ENCODE measurements at places on chromosomes 12 and 14. TPM values are rescaled to one million over a fixed set of nuclear protein-coding genes. Genes with fewer than 3 reads are reported as not detected.

KRT74 gene
- not detected for polyA plus RNA-seq

GRCh38 chr12:115407036-115407435 lies 723.1 kb upstream of the TBX3 start:
- no peaks in the 10 kb centered on the region for H3K4me1 ChIP-seq
- H3K27me3 ChIP-seq: no peaks in the 10 kb centered on the region
- no peaks in the 10 kb centered on the region for H3K36me3 ChIP-seq
- no peak overlapping the region for H3K4me3 ChIP-seq

DNA sequence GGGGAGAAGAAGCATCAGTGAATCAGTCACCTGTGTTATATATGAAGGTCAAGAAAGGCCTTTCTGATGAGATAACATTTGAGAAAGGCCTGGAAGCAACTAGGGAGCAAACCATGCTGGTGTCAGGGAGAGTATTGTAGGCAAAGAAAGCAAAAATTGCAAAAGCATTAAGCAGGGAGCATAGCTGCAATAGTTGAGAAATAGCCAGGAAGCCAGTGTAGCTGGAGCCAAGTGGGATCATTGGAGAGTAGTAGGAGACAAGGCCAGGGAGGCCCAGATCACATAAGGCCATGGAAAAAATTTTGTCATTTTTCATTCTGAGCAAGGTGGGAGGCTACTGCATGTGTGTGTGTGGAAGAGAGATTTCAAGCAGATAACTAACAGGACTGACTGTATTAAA lies 18.8 kb upstream of the MAGOHB start:
- DNase-seq: no peak
- no peaks in the 10 kb centered on the region for H3K27me3 ChIP-seq
- no peaks in the 10 kb centered on the region for H3K4me1 ChIP-seq
- peaks cover 3% of the 10 kb centered on the region for H3K36me3 ChIP-seq
- H3K27ac ChIP-seq: no peak overlapping the region
- no peak overlapping the region for H3K4me3 ChIP-seq

ALDH6A1 gene
- 26.0 TPM for polyA plus RNA-seq

GRCh38 chr12:122062832-122063693 lies 15.5 kb upstream of the MLXIP start:
- H3K27ac ChIP-seq: peak overlapping the region; percentile 54
- H3K4me1 ChIP-seq: peaks cover 6% of the 10 kb centered on the region
- DNase-seq: no peak
- H3K36me3 ChIP-seq: no peaks in the 10 kb centered on the region

UNC79 gene
- not detected for polyA plus RNA-seq

- no peaks in the 10 kb centered on the region for H3K27me3 ChIP-seq
- H3K36me3 ChIP-seq: no peaks in the 10 kb centered on the region
- no peak for DNase-seq
- no peak overlapping the region for H3K27ac ChIP-seq
- no peaks in the 10 kb centered on the region for H3K4me1 ChIP-seq
Measured at GRCh38 chr14:33714527-33715226, 236.2 kb downstream of the EGLN3 start.

DNA sequence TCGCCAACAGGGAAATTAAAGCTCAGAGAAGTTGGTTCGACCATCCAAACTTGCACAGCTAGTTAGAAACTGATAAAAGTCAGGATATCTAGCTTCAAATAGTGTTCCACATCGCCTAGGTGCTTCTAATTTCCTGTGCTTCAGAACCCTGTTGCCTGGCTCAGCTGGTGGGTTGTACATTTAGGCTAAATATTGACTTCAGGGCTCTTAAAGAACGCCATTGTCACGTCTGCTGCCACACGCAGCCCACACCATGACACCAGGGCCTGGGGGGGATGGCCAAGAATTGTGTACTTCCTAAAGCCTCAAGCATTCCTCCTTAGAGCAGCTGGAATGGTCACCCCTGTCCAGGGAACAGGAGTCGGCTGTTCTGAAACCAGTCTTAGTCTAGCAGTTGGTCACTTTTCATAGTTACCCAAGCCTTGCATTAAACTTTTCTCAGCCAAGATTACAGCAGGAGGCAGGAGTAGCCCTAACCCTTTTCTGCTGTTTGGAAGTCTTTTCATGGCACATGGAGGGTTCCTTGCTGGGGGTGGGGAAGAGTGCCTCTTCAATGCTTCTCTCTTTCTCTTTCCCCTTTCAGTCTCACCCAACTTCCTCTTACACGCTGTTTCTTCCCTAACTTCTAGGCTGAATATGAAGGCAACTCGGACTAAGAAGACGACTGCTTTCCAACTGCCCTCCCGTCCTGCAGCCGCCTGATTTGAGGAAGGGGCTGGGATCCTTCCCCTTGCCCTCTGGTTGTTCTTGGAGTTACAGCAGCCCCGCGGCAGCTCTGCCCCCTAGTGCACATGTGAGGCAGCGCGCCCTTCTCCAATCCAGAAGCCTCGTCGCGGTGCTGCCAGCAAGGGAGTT lies 17.1 kb downstream of the FOS start:
- peak; percentile 75 for DNase-seq
- peak overlapping the region; percentile 98 for H3K27ac ChIP-seq
- H3K4me3 ChIP-seq: peak overlapping the region; percentile 75
- H3K36me3 ChIP-seq: no peaks in the 10 kb centered on the region
- no peaks in the 10 kb centered on the region for H3K27me3 ChIP-seq

- H3K27ac ChIP-seq: no peak overlapping the region
- no peaks in the 10 kb centered on the region for H3K27me3 ChIP-seq
- no peaks in the 10 kb centered on the region for H3K4me1 ChIP-seq
- no peak overlapping the region for H3K4me3 ChIP-seq
- peaks cover 2% of the 10 kb centered on the region for H3K36me3 ChIP-seq
Measured at GRCh38 chr12:124363353-124363965, 68.6 kb downstream of the RFLNA start.

- H3K4me3 ChIP-seq: no peak overlapping the region
- DNase-seq: no peak
- no peaks in the 10 kb centered on the region for H3K36me3 ChIP-seq
- no peaks in the 10 kb centered on the region for H3K4me1 ChIP-seq
Measured at GRCh38 chr12:20415641-20416040, 47.3 kb downstream of the PDE3A start.
